ENCODE measurements at places on chromosomes 2 and 18.

DNA sequence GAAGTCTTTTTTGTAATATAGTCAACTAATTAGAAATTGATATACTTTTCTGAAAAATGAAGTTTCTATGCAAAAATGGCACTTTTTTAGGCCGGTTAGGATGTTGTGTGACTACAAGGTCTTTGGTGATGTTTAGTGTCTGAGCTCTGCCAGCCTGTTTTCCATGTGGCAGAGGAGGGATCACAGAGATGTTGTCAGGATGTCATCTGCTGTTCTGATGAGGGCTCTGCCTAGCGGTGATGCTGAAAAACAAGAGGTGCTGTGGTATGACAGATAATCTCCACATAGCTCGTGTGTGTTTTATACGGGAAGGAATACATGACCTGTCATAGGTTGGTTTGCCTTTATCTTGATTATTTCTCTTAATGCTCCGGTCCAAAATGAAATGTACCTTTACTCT lies 12.0 kb upstream of the IAH1 start:
- no peak for DNase-seq

DNA sequence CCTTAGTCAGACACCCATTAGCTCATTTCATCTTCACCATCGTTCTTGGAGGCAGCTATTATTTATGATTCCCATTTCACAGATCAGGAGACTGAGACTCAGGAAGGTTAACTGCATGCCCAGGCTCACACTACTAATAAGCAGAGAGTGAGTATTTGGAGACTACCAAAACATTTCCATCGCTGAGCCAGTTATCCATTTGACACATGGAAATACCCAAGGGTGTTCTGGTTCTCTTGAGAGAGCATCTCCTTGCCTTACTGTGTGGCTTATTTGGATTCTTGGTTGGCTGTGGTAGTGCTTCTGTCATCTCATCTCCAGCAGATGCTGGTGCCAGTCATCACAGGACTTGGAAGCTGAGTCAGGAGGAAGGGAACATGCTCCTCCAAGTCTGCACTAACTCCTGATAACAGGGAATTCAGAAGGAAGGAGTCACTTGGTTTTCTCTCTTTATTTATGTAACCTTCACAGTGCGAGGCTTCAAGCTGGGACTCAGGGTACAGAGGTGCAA lies 55.2 kb downstream of the RASGRP3 start:
- DNase-seq, result no peak

DNA sequence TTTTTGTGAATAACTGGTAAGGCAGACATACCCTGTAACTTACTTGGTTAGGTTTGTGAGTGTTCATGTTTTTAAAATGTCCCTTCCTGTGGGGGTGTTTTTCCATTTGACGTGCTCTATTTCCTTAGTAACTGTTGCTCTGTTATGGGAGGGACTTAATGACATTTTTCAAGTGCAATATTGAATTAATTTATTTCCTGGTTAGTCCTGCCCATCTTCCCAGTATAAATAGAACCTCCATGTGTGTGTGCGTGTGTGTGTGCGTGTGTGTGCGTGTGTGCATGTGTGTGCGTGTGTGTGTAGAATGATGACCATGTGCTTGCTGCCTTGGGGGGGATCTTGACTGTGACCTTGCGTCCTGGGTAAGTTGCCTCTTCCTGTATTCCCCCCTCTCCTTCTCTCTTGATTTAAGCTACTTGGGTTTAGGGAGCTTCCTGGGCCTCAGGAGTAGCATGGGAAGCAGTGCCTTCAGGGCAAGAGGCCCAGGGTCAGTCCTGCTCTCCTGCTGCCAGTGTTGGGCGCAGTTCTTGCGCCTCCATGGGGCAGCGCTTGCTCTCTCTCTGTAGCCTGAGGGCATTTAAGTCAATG lies 163.9 kb downstream of the LDLRAD4 start:
- peak; percentile 51 for DNase-seq

- DNase-seq, result no peak
Observed at GRCh38 chr2:149410701-149411484, 80.5 kb downstream of the LYPD6 start.

DNA sequence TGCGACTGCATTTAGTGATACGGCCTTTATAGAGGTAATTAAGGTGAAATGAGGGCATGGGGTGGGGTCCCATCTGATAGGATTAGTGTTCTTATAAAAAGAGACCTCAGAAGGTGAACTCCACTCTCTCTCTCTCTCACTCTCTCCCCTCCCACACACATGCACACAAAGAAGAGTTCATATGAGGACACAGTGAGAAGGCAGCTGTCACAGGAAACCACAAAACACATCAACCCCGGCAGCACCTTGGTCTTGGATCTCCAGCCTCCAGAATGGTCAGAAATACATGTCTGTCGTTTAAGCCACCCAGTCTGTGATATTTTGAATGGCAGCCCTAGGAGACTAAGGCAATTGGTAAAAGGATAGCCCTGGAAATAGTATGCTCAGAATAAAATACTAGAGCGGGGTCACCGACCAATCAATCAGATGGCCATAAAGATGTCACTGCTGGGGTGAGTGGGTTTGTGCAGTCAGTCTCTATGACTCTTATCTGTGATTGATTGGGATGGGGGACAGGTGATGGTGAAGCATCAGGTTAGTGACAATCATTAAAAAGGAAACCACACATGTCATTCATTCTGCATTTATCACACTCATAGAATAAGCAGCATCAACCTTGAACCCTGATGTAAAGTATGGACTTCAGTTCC lies 118.9 kb upstream of the POU3F3 start:
- peak; percentile 7 for DNase-seq

Data from CD8-positive, alpha-beta T cell (primary cell).